T-helper 9 cell (primary cell): ENCODE measurements at places on chromosomes 3 and 15.

- no peak for DNase-seq
Observed at GRCh38 chr3:62832553-62832952, 42.7 kb downstream of the CADPS start.

DNA sequence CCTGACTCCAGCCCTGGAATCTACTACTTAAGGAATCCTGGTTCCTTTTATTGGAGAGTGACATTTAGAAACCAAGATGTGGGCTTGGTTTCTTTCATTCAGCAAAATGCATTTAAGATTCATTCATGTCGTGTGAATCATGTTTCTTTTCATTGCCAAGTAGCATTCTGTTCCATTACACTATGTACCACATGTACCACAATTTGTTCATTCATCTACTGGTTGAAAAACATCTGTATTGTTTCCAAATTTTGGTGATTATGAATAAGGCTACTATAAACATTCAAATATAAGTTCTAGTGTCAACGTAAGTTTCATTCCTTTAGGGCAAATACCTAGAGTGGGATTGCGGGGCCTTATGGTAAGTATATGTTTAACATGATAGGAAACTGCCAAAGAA lies 264.2 kb downstream of the VPS13C start:
- DNase-seq: no peak

GRCh38 chr15:20353966-20354883 lies 187.4 kb downstream of the GOLGA6L6 start:
- no peak for DNase-seq

- no peak for DNase-seq
Observed at GRCh38 chr15:66474963-66475362, 22.6 kb downstream of the SNAPC5 start.

DNA sequence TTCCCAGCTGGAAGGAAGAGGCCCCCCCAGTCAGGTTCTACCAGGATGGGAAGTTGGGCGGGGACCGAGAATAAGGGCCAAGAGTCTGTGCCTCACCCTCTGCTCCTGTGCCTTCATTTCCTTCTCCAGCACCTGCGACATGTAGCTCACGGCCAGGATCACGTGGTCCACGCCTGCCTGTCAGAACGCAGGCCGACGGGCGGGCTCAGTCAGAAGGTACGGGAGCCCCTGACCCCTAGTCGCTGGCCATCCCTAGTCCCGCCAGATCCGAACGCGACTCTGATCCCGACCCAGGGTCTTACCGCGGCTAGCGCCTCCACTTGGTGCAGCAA lies 489 bp downstream of the GMPPB start:
- DNase-seq: peak; percentile 54

DNA sequence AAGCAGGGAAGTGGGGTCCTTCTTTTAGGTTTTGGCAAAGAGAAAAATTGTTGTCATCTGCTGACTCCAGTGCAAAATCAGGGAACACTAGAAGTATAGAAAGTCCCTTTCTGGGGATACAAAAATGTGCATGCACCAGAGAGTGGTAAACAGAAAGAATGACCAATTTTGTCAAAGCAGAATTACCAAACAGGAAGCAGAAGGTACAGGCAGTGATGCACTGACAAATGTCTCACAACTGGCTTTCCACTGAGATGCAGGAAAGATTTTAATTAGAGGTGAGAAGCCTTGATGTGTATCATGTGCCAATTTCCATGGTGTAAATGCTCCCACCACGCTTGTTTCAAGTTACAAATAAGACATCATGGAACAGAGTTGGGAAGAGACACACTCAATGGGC lies 66.0 kb downstream of the TRIM69 start:
- DNase-seq: no peak

DNA sequence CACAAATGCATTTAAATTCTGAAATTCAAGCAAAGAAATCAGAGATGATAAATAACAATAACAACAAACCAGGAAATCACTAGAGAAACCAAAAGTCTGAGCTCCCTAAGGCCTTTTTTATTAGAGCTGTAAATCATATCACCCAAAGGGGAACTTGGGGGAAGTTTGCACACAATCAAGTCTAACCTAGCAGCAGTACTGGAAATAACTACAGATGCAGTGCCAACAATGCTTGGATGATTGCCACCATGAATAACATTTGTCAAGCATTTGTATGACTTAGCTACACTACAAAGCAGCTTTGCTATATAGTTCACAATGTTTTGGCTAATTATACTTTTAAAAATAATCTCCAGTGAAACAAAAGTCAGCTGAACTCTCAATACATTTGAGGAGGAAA lies 27.8 kb downstream of the SHQ1 start:
- no peak for DNase-seq
